ENCODE measurements at places on chromosomes 3 and 15. TPM values are rescaled to one million over a fixed set of nuclear protein-coding genes. Genes with fewer than 3 reads are reported as not detected.
A peak's percentile ranks its signal among the peaks of the same experiment; 100 is the strongest.

The CKMT1A gene
- not detected for total RNA-seq

The STARD5 gene
- 3.9 TPM for total RNA-seq

The SLC12A8 gene
- 0.69 TPM for total RNA-seq

The GHSR gene
- total RNA-seq, result not detected

The CLDN16 gene
- not detected for total RNA-seq

The EOMES gene
- 0.32 TPM for total RNA-seq

The RHO gene
- total RNA-seq, result not detected

The DPPA4 gene
- total RNA-seq, result not detected

The ALCAM gene
- 57.2 TPM for total RNA-seq

The COX17 gene
- 53.6 TPM for total RNA-seq

The TMEM266 gene
- not detected for total RNA-seq

- no peak for DNase-seq
Measured at GRCh38 chr3:187587076-187587475, 83.1 kb downstream of the SST start.

DNA sequence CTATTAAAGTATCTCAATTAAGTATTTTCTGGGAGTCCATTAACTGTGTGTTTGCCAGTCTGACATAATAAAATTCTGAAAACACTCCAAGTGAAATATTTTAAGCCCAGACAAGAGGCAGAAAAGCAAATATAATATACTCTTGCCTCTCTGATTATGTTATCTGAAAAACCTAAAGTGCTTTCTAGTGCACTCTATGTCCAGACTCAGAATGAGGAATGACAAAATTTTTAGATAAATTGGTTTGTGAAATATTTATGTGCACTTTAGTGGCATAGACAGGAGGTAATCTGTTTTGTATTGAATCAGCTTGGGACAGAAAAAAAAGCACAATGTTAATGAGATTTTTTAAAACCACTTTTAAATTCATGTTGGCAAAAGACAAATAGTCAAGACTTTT is 508.2 kb upstream of the SUCLG2 start:
- no peak for DNase-seq

DNA sequence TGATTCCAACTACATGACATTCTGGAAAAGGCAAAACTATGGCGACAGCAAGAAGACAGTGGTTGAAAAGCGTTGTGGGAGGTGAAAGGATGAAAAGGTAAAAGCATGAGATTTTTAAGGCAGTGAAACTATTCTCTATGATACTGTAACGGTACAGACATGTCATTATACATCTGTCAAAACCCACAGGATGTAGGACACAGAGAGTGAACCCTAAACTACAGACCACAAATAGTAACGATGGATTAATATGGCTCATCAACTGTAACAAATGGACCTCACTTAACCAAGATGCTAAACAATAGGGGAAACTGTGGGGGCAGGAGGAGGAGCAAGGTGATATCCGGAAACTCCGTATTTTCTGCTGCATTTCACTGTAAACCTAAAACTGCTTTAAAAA is 39.1 kb downstream of the MYO9A start:
- no peak for DNase-seq

- DNase-seq, result no peak
Measured at GRCh38 chr15:52005748-52006701, 13.0 kb upstream of the MAPK6 start.

DNA sequence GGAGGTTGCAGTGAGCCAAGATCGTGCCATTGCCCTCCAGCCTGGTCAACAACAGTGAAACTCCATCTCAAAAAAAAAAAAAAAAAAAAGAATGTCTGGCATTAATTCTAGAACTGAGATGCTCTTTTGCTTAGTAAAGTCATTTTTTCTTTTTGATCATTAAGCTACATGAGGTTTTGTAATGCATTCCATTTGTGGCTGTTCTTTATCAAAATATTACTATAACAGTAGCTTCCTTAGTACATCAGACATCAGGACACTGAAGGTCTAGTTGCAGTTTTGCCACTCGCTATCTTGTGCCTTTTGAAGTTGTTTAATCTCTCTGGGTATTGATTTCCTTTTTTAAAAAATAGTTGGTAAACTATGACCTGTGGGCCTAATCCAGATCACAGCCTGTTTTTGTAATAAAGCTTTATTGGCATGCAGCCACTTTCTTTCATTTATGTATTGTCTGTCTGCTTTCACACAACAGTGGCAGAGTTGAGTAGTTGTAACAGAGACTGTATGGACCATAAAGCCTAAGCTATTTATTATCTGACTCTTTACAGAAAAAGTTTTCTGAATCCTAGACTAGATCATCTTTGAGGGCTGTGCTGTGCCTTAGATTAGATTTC is 76.6 kb downstream of the SLC25A26 start:
- DNase-seq, result no peak

DNA sequence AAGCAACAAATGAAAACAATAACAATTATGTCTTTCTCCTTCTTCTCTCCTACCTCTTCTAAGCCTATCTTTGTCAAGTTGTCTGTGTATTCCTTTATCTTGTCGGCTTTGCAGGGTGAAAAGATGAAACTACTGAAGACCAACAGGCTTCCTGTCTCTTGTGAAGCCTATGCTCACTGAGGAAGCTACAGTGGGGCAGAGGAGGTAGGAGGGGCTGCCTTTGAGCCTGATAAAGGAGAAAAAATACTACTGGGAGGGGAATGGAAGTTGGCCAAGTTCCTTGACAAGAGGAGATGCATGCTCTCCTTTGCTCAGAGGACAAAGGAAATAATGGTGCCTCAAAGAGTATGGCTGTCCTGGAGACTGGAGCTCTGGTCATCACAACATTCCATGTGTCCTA is 92.0 kb downstream of the IGSF11 start:
- no peak for DNase-seq

GRCh38 chr3:192277477-192277876 is 449.9 kb downstream of the FGF12 start:
- no peak for DNase-seq

DNA sequence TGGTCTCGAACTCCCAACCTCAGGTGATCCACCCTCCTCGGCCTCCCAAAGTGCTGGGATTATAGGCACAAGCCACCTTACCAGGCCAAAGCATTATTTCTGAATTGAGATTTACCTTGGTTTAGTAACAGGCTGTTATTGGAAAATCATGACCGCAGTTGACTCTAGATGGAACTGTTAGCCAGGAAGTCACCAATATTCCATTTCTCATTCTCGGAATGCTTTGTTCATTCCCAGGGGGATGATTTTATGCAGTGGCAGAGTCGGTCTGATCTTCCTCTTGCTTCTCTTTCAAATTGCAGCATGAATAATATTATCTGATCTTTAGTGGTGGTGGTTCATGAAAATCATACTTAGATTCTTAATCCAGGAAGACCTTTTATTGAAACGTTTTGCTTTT is 195.5 kb upstream of the MBNL1 start:
- no peak for DNase-seq

DNA sequence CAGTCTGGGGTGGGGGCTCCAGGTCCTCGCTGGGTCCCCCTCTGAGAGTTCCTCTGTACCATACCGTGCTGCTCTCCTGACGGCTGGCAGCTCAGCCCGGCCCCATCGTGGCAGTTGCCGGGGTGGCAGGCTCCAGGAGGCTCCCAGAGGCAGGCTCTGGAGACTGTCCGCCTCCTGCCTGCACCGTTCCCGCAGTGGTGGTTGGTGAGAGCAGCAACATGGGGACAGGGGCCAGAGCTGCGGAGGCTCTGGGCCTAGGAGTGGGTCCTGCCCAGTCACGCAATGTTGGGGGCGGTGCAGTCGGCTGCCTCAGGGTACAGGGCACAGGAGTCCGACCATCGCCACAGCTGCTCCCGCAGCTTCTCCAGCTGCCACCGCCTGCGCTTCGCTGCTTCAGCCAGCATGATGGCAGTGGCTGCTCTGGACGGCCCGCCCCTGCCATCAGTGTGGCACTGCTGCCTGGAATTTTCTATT is 492.7 kb downstream of the AGBL1 start:
- DNase-seq, result no peak

GRCh38 chr3:138881233-138881632 is 46.5 kb upstream of the PIK3CB start:
- no peak for DNase-seq

- no peak for DNase-seq
Measured at GRCh38 chr15:55700876-55701275, 42.1 kb downstream of the PRTG start.

- DNase-seq, result no peak
Measured at GRCh38 chr15:53911431-53911830, 66.8 kb upstream of the UNC13C start.

DNA sequence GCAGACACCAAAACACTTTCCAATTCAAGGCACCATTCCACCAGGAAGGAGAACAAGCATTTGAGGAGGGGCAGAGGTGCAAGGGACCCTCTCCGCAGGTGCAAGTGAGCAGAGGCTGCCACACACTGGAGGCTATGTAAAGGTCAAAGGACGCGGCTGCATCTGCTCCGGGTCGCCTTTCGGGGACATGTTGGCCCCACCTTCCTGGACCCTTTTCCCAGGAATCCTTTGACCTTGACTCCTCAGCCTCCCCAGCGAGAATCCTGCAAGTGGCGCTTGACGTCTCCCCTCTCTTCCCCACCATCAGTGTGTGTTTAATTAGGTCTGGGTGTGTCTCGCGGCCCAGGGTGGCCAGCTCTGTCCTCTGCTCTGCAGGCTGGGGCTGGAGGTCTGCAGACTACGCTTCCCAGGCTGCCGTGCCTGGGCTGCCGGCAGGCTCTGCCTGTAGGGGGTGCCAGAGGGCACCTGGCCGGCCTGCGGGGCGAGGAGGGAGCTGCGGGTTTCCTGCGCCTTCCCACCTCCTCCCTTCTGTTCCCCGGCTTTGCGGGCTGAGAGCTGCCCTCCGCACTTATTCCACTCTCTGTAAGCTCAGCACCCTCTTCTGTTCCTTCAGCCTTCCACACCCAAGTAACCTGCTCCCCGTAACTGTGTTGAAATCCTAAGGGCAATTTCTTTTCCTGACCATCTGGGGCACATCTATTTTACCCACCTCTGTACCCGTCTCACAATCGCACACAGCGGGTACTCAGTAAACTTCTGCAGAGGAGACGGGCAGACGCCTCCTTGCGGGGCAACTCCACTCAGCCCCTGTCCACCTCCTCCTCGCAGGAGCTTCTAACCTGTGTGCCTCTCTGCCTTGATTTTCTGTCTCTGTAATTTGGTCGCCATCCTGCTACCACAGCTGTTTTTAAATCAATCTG is 129.8 kb downstream of the NSMCE3 start:
- peak; percentile 77 for DNase-seq

- DNase-seq, result no peak
Measured at GRCh38 chr3:117743993-117744392, 1034.4 kb downstream of the TUSC7 start.

DNA sequence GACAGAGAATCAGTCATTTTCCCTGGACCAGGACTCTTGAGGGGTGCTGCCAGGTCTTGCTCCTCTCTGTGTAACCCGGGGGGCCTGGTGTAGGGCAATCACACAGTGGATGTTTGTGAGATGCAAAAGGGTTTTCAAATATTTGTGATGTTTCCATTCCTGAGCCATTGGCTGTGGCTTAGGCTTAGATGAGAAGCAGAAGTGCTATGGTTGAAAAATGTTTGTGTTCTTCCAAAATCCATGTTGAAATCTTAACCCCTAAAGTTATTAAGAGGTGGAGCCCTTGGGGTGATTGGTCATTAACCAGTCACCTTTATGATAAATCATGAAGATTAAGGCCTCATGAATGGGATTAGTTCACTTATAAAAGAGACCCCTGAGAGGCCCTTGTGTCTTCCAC is 36.5 kb downstream of the CORO2B start:
- no peak for DNase-seq

- no peak for DNase-seq
Measured at GRCh38 chr15:33094336-33094735, 100.2 kb downstream of the FMN1 start.

DNA sequence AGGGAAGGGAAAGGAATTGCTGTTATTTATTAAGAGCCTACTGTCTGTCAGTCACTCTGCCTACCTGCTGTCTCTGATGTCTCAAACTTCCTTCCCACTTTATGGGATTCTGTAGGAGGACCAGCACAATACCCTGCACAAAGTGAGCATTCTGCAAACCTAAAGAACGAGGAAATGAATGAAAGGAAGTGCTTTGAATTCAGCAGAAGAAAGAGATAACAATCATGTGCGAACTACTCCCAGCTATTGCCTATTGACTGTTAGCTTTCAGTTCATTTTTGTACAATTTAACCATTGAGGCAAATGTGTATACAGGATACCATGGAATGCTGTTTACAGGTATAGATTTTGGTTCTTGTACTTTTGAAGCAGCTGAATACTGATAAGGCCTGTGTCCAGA is 66.8 kb downstream of the CMSS1 start:
- DNase-seq, result no peak

DNA sequence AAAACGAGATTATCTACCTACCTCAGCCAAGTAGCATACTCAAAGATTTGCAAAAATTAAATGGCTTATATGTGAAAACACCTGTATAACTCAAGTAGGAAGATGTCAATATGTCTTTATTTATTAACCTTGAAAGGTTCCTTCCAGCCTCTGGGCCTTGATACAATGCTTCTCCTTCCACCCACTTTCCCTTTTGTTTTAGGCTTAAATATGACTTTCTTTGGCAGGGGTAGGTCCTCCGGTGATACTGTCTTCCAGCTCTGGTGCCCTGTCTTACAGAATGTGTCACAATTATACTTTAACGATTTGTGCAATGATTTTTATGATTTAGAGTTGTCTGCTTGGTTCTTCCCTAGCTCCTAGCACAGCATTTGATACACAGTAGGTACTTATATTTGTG is 4.1 kb downstream of the LINS1 start:
- no peak for DNase-seq

GRCh38 chr3:159761848-159762635 is 226.6 kb upstream of the IL12A start:
- DNase-seq, result no peak

- DNase-seq, result no peak
Measured at GRCh38 chr3:52053307-52054304, 2.8 kb downstream of the DUSP7 start.

- no peak for DNase-seq
Measured at GRCh38 chr3:185062191-185062590, 90.7 kb downstream of the C3orf70 start.

- DNase-seq, result no peak
Measured at GRCh38 chr3:102006812-102007485, 157.6 kb downstream of the NFKBIZ start.

DNA sequence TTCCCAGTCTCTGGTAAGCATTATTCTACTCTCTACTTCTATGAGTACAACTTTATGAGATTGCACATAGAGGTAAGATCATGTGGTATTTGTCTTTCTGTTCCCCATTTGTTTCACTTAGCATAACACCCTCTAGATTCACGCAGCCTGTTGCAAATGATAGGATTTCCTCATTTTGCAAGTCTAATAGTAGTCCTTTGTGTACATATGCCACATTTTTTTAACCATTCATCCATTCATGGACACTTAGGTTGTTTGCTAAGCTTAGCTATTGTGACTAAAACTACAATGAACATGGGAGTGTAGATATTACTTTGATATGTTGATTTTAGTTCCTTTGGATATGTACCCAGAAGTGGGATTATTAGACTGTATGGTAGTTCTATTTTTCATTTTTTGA is 717.9 kb upstream of the ALCAM start:
- DNase-seq, result no peak

DNA sequence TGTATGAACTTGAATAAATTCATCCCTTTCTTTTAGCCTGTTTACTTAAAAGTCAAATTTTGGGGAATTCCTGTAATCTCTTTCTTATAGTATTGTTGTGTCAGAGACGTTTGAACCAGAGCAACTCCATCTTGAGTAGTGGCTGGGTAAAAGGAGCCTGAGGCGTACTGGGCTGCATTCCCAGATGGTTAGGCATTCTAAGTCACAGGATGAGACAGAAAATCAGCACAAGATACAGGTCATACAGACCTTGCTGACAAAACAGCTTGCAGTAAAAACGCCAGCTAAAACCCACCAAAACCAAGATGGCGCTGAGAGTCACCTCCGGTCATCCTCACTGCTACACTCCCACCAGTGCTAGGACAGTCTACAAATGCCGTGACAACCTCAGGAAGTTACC is 94.5 kb downstream of the P3H2 start:
- no peak for DNase-seq
